Naive B cell (primary cell): ENCODE measurements at places on chromosomes 1 and 21. TPM values are rescaled to one million over a fixed set of nuclear protein-coding genes. Genes with fewer than 3 reads are reported as not detected.

- DNase-seq, result no peak
Observed at GRCh38 chr1:26020941-26021646, 481 bp upstream of the EXTL1 start.

The CRNN gene
- polyA plus RNA-seq, result not detected

The AGMAT gene
- polyA plus RNA-seq, result 3.8 TPM

DNA sequence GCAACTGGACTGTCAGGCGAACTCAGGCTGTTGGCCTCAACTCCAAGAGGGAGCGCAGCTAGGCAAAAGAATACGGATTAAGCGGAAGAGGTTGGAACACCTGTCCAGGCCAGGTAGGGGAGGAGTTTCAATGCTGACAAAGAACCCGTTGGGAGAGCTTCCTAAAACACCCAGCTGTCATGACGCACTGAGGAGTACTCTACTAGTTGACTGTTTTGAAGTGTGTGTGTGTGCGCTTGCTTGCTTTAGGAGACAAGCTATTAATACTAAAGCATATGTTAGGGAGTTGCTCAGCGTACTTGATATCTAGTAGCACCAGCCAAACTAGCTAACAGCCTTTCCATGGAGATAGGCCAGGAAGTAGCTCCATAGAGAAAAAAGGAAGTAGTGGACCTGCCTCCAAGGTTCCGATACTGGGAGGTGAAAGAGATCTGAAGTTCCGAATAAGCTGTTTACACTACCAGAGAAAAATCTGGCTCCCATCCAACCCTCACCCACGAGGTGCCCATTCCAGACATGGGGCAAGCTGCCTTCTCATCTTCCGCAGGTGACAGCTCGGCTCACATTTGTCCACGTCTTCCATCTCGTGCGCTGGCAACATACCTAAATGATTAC lies 974 bp upstream of the FNBP1L start:
- peak; percentile 15 for DNase-seq

GRCh38 chr1:202671399-202671798 lies 38.9 kb downstream of the SYT2 start:
- DNase-seq, result no peak

The SNX7 gene
- not detected for polyA plus RNA-seq

The CD101 gene
- polyA plus RNA-seq, result not detected

The MROH9 gene
- polyA plus RNA-seq, result not detected

DNA sequence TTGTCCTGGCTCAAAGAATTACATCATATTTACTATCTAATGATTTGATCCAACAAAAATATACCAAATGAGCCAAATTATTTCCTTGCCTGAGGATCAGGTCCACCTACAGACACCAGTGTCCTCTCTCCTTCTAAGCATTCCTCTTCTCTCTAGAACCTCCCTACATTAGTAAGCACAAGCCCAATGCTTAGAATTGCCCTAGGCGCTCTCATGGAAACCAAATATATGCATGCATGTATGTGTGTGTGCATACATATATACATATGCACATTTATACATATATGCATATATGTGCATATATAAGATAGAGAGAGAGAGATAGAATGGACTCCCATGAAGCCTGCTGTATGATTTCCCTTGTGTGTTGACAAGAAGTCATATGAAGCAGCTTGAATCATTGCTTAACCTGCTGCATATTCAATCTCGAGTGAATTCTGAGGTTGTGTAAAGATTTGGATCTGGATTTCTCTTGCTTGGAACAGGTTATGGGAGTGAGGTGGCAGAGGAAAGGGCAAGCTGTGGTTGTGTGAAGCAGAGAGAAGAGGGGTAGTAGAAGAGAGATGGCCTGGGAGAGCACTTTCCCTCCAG lies 66.1 kb downstream of the SPAG17 start:
- no peak for DNase-seq

DNA sequence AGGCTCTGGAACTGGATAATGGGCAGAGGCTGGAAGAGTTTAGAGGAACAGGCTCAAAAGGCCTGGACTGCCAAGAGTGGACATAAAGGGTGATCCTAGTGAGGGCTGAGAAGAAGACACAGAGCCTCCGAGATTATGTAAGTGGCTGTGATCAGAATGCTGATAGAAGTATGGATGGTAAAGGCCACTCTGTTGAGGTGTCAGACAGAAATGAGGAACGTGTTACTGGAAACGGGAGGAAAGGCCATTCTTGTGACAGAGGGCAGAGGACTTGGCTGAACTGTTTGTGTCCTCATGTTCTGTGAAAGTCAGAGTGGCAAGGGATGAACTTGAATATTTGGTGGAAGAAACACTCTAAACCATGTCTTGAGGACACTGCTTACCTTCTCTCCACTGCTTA lies 6.7 kb upstream of the ABCG1 start:
- no peak for DNase-seq

The FCRL1 gene
- 308 TPM for polyA plus RNA-seq

GRCh38 chr1:119324198-119324597 lies 44.4 kb upstream of the HAO2 start:
- no peak for DNase-seq

GRCh38 chr1:23448846-23449245 lies 24.3 kb upstream of the TCEA3 start:
- no peak for DNase-seq

The AK2 gene
- 134 TPM for polyA plus RNA-seq

DNA sequence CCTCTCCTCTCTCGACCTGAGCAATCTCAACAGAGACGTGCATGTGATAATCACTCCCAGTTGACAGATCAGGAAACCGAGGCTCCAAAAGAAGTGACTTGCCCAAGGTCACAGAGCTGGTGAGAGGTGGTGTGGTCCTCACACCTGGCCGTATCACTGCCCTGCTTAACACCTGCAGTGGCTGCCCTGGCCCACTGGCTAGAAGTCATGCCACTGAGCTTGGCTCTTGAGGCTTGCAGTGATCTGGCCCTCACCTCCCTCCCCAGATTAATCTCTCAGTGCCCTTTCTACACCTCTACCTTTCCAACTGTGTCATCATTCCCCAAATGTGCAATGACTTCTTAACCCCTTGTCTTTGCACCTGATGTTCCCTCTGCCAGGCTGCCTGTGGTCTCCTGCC lies 38.8 kb downstream of the CDCP2 start:
- DNase-seq, result no peak

- DNase-seq, result no peak
Observed at GRCh38 chr1:1732381-1732780, 8.2 kb upstream of the CDK11A start.

DNA sequence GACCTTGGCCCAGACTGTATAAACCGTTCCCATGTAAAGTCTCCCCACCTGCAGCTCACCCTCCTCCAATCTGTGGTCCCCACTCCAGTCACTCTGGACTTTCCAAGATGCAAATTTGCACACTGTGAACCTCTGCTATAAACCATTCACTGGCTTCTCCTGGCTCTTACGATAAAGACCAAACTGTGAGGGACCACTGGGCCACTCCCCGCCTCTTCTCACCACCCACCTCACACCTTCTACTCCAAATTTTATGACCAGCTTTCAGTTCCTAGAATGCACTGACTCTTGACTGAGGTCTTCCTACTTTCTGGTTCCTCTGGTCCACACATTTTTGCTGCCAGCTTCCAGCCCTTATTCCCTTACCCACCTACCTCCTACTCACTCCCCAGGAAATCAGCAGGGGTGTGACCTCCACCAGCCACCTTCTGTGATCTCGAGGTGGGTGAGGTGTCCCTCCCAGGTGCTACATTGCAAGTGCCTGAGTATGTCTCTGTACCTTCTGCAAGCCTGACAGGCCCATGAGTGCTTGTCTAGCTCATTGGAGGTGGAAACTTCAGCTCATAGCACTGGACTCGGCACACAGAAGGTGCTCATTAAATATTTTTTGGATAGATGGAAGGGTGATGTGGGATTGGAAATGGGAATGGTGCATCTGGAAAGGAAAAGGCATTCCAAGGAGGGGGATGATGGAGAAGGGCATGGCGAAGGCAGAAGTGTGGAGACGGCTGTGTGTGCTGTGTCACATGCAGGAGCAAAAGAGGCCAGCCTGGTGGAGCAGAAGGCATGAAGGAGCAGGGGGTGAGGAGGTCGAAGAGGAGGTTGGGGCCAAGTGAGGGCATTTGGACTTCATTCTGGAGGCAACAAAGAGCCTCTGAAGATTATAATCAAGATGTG lies 15.6 kb upstream of the CSF1 start:
- no peak for DNase-seq
